HEK293T (cell line): ENCODE measurements at places on chromosomes 5 and 9.
A peak's percentile ranks its signal among the peaks of the same experiment; 100 is the strongest.

GRCh38 chr5:53008751-53009150 lies 19.6 kb downstream of the ITGA2 start:
- DNase-seq, result no peak

GRCh38 chr5:141529873-141530272 lies 41.0 kb downstream of the PCDHGC5 start:
- no peak for DNase-seq

DNA sequence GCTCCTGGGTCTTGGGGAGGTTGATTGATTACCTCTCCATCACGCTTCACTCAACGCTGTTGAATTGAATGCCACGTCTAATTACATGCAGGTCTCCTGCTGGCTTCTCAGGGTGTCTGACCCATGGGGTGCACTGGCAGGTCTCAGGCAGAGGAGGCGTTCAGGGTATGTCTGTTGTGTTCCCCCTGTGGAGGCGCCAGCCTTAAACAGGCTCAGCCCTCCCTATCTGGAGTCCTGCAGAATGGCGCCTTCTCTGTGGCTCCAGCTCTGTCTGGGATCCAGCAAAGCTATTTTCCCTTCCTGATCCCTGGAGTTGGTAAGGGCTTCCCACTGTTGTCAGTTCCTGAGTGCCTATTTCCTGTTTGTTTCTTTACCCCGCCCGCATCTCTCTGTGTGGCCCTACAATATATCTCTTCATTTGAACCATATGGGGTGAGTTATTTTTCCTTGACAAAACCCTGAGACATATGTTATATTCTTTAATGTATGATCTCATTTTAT lies 150.0 kb downstream of the NTRK2 start:
- peak; percentile 12 for DNase-seq

- no peak for DNase-seq
Measured at GRCh38 chr9:126886034-126886822, 25.8 kb downstream of the ZBTB34 start.

DNA sequence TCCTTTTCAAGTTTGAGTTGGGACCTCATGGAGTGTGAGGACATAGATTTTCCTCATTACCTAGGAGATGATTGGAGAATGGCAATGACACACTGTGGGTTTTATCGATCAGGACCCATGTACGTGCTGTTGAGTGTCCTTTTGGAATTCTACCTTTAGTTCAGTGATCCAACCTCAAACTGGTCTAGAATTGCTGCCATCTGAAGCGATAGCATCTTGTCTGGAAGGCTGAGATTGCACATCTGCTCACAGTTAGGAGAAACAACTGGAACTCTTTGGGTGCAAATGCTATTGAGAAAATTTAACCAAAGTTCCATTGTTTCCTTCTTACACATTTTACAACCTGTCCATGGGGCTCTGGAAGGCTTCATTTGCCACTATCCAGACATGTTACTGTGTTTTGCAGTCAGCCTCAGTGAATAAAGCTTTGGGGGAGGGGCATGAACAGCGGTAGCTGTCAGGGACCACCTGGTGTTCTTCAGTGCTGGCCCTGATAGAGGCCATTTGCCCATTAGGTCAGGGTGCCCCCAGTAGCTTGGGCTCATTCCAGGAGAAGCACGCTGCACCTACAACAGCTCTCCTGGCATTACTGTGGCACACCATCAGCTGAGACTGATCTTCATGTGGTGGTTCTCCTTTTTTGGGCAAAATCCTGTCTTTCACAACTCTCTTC lies 123.1 kb downstream of the PDE8B start:
- no peak for DNase-seq

DNA sequence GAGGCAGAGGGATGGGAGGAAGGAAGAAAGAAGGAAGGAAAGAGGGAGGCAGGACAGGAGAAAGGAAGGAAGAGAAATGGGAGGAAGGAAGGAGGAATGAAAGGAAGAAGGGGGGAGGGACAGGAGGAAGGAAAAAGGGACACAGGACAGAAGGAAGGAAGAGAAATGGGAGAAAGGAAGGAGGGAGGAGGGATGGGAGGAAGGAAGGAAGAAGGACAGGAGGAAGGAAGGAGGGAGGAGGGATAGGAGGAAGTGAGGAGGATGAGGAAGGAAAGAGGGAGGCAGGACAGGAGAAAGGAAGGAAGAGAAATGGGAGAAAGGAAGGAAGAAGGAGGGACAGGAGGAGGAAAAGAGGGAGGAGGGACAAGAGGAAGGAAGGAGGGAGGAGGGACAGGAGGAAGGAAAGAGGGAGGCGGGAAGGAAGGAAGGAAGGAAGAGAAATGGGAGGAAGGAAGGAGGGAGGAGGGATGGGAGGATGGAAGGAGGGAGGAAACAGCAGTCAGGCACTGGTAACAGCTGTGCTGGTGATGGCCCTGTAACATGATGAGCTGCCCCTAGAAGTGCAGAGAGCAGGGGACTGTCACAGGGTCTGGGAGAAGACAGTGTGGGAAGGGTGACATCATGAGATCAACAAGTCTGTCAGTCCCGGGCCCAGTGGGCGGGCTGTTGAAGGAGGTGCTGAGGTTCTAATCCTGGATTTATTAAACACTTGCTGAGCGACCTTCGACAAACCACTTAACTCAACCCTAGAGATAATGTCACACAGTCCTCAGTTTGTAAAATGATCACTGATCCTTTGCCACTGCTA lies 10.7 kb upstream of the IRX1 start:
- DNase-seq, result no peak

- DNase-seq, result no peak
Measured at GRCh38 chr5:19903611-19904010, 84.4 kb downstream of the CDH18 start.

- no peak for DNase-seq
Measured at GRCh38 chr5:110768138-110768860, 29.5 kb downstream of the SLC25A46 start.

- DNase-seq, result no peak
Measured at GRCh38 chr5:157290981-157291711, 25.2 kb downstream of the CYFIP2 start.

- DNase-seq, result no peak
Measured at GRCh38 chr5:97131139-97131710, 11.2 kb downstream of the LIX1 start.

DNA sequence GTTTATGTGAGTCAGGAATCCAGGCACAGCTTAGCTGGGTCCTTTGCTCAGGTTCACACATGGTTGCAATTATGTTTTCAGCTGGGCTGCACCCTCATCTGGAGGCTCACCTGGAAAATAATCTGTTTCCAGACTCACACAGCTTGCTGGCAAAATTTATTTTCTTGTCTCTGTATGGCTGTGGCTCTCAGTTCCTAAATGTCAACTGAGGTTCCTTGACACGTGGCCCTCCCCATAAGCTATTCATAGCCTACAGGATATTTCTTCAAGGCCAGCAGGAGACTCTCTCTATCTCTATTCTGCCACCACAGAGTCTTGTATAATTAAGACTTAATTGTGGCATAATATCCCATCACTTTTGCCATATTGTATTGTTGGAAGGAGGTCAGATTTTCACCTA lies 732.0 kb downstream of the CDH18 start:
- no peak for DNase-seq

- no peak for DNase-seq
Measured at GRCh38 chr9:112145886-112146285, 29.2 kb downstream of the SUSD1 start.

DNA sequence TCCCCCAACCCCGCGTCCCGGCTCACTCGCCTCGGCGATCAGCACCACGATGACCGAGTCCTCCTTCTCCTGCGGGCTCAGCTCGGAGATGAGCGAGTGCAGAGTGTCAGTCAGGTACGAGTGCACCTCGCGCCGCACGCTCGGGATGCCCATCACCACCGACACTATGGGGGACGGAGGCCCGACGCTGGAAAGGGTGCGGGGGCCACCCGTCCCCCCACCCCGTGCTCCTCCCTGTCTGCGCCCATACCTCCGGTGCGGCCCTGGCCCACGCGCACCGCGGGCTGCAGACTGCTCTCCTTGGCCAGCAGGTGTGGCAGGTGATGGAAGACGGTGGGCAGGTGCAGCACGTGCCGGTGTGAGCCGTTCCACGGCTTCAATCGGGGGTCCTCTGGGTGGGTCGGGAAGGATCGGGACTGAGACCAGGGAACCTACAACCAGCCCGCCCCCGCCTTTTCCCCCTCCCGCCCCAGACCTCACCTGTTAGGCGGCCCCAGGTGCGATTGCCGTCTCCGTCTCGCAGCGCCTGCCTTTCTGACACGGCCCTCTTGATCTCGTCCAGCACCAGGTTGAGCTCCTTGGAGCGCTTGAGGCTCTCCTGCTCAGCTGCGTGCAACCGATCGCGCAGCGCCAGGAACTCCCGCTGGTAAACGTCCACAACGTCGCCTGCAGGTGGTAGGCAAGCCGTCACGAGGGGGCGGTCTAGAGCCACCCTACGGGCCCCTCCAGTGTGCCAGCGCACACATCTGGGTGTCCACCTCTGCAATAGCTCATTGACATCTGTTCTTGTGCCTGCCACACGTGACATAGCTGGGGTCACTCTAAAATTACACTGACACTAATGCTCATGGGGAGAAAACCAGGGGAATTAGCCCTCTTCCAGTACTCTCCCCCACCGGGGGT lies 5.1 kb downstream of the MGAT4B start:
- DNase-seq, result peak; percentile 81

GRCh38 chr5:52544738-52545137 lies 243.0 kb upstream of the ITGA1 start:
- no peak for DNase-seq

GRCh38 chr9:1052365-1053281 lies 2.5 kb downstream of the DMRT2 start:
- no peak for DNase-seq

- DNase-seq, result no peak
Measured at GRCh38 chr9:88106492-88106891, 31.8 kb downstream of the SPATA31C2 start.

- DNase-seq, result peak; percentile 87
Measured at GRCh38 chr5:157328277-157328912, 62.5 kb downstream of the CYFIP2 start.
